Lung (tissue), 17 donors: ENCODE measurements at places on chromosomes 5 and 9.

DNA sequence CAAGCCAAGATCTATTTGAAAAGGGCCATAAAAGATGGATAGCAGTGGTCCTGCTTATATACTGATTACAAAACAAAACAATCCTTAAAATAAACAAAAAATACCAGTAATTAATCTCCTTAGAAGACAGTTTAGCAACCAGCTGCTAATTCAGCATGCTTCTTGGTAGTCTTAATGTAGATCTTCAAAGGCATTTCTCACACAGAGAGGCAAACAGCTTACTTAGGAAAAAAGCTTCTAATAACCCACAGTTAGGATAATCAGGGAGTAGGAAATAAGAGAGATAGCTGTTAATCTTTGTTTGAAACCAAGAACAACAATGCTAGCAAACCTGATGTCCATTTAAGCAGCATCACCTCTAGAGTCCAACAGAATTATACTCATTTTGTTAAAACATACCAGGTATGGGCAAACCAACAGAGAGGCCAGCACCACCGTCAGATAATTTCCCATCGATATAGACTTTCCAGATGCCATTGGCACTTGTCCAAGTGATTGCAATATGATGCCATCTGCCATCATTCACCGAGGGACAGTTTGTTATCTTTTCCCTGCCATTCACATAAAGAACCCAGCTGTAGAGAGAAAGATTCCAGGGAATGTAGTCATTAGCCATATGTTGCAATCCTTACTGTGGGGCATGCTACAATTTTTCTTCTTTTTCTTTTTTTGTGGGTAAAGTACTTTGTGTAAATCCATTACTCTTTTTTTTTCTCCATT, 105.6 kb upstream of the TXNDC8 start:
- no peak for DNase-seq

GRCh38 chr5:141495453-141495811, 6.6 kb downstream of the PCDHGC5 start:
- DNase-seq, result no peak

- peak; percentile 43 for DNase-seq
These were observed at the start of gene HSPB3 for GRCh38 chr5:54455413-54456157. Gene HSPB3 (plus strand): TSS chr5:54455699. CDS start chr5:54455790, 91 bp downstream.

DNA sequence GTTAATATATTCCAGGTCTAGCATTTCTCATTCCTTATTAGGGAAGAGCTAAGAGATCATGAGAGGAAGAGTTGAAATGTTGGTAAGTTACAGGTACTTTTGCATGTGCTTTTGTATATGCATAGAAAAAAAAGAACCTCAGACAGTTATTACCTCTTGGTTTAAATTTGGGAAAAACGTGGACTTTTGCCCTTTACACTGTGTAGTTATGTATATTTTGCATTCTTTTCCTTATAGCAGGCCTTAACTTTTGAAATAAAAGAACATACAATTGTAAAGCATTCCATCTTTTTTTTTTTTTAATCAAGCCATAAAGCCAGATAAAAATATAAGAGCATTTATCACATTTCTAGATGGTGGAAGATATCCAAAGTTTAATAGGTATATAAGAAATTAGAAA, 61.4 kb downstream of the RIC1 start:
- no peak for DNase-seq

DNA sequence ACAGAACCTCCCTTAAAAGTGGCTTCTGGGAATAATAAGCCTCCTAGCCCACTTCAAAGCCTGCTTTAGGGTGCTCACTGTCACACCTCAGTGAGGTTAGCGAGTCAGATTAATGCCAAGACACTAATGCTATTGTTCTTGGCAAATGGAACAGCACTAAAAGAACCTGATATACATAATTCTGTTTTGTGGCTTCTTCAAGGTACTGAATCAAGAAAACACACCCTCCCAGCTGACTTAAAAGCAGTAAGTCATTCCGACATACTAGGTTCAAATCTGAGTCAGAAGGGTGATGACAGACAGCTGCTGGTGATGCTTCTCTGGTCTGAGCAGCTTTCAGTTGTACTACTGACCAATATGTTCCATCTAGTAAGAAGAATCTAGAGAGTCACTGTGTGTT, 121.6 kb downstream of the OXCT1 start:
- DNase-seq, result no peak

DNA sequence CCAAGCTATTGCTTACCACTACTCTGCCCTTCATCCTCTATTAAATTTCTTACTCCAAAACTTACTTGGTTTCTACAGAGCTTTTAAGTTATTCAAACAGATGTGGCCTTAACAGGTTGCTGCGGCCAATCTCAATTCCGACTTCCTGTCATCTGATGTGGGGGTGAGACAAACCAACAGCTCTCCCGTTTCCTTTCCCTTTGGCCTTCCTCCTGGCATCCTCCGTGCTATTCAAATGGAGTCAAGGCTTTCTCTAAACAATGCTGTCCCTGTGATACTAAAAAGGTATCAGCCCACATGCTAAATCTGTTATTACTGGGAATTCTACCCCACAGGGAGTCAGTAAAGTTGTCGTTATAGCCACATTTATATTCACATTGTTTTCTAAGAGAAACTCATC, 11.8 kb downstream of the RBM18 start:
- no peak for DNase-seq

DNA sequence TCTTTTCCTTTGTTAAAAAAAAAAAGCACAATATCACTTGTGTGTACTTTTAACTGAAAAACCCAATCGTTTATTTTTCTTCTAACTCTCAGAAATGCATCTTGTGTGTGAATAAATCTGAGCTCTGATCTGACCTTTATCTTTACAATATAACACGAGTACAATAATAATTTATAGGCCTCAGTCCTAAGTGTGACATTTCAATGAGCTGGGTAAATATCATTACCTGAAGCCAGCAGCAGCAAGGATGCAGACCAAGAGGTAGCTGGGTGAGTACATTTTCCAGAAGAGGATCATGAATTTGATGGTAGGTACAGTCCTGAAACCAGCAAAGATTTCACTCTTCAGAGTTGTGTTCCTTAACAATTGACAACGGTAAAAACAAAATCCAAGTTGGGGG, 264.0 kb upstream of the KIF2A start:
- DNase-seq, result no peak

- DNase-seq, result no peak
These were observed 60.8 kb upstream of the ARRDC3 start for GRCh38 chr5:91443761-91444467.
